Fibroblast of upper back skin (primary cell): ENCODE measurements at places on chromosomes 1 and 21.

DNA sequence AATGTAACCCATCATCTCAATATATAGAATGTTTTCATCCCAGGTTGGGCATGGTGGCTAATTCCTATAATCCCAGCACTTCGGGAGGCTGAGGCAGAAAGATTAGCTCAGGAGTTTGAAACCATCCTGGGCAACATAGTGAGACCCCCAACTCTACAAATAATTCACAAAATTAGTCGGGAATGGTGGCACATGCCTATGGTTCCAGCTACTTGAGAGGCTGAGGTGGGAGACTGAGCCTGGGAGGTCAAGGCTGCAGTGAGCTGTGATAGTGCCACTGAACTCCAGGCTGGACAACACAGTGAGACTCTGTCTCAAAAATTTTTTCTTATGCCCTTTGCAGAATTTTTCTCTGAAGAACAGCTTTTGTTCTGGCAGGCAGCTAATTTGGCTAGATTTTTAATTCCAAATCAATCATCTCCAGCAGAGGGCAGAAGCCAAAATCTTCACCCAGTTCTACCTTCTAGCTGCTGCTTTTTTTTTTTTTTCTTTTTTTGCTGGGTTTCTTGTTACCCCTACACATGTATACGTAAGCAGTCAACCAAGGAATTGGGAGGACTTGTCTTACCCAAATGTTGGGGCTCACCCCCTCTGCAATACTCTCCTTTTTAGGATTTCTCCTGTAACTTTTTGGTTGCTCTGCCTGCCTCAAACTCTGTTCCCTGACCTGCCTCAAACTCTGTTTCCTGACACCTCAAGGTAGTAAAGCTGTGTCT lies 2.7 kb upstream of the RAD54L start:
- peak; percentile 27 for DNase-seq

DNA sequence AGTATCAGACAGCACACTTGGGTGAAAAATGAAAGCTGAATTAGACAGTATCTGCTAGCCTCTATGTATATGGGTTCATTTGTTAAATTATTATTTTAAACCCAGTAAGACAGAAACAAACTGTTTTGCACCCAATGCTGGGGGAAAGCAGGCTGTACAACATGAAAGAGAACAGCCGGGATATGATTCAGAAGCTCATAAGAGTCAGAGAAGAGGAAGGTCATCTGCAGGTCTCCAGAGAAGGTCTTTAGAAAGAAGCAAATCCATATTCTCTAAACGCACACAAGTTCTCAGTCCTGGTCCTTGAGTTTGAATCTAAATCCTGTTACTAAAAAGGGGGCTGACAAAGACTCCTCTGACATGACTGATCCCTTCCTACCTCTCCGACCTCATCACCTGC lies 155.1 kb downstream of the SIPA1L2 start:
- no peak for DNase-seq

DNA sequence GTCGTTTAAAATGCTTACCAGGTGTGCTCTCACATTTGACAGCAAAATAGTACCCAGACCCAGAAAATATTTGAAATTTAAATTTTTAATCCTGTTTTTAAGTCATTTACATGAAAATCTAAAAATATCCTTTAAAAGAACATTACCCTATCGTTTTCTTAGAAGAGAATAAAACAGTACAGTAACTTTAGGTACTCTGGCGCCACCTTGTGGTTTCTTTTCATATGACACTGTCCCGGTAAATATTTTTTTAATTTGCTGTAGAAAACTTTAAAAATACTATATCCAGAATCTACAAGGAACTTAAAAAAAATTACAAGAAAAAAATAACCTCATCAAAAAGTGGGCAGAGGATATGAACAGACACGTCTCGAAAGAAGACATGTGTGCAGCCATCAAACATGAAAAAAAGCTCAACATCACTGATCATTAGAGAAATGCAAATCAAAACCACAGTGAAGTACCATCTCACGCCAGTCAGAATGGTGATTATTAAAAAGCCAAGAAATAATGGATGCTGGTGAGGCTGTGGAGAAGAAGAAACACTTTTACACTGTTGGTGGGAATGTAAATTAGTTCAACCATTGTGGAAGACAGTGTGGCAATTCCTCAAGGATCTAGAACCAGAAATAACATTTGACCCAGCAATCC lies 129.2 kb downstream of the RGS21 start:
- peak; percentile 56 for DNase-seq

DNA sequence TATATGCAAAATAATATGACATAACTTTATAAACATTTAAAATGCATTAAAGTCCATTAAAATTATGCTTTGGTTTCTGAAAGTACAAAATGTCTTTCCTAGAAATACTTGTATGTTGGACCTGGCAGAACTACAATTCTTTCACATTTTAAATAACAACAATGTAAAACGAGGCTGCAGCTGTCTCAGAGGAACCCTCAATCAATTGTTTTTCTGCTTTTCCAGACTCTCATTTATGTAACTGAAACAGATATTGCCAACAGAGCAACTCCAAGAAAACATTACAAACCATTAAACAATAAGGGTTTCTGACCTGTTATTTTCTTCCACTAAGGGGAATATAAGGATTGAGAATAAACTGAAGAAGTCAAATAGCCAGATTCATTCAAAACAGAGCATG lies 1193.4 kb downstream of the NCAM2 start:
- DNase-seq = no peak

GRCh38 chr21:34367320-34367935 lies 3.6 kb downstream of the KCNE2 start:
- DNase-seq = peak; percentile 72
